ENCODE measurements at places on chromosomes 4 and X.
A peak's percentile ranks its signal among the peaks of the same experiment; 100 is the strongest.

DNA sequence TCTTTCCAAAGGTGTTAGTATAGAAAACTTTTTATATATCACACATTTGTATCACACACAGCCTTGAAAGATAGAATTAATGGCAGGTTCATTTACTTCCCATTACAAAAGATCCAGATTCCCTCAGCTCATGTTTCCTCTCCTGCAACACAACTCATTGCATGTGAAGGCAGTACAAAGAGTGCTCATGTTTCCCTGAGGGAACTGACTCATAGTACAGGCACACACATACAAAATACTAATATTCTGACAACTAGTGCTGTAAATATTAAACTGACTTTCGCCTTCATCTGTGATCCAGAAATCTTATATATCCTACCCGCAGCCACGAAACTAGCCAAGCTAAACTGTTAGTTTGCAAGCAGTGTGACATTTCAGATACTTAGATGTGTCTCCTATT, 819.8 kb upstream of the PCDH7 start:
- no peak for DNase-seq

DNA sequence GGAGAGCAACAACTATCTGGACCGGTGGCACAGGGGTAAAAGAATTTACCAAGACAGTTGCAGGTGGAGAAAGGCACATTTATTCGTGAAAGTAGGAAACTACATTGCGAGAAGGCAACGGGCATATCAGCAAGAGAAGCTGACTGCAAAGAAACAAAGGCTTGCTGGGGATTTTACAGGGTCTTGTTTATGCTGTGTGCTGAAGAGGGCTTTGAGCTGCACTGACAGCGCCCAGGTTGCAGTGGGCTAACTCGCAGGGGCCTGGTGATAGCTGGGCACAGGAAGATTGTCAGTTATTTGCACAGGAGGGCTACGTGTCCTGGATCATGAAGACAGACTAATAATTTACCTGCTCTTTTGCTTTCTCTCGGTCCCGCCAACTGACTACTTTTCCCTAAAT, 10.7 kb downstream of the TLR3 start:
- no peak for DNase-seq

- no peak for DNase-seq
These were observed 85.9 kb downstream of the UGT8 start for GRCh38 chr4:114684462-114684861.

- no peak for DNase-seq
These were observed 16.4 kb downstream of the SCARB2 start for GRCh38 chr4:76197031-76197743.

DNA sequence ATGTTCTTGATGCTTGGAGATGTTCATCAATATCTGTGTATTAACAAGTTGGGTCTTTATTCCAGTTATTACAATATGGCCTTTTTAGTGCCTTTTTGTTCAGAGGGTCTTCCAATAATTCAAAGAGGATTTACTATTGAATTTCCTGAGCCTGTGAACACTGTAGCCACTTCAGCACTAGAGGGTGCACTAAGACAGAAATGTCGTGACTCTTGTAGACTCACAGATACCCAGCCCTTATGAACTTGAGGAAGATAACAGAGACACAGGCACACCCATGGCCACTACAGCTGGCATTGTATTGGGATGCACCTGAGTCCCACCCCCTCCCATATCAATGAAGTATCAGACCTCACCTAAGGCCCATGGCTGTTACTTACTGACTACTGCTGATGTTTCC, 54.4 kb upstream of the ACTRT1 start:
- no peak for DNase-seq

DNA sequence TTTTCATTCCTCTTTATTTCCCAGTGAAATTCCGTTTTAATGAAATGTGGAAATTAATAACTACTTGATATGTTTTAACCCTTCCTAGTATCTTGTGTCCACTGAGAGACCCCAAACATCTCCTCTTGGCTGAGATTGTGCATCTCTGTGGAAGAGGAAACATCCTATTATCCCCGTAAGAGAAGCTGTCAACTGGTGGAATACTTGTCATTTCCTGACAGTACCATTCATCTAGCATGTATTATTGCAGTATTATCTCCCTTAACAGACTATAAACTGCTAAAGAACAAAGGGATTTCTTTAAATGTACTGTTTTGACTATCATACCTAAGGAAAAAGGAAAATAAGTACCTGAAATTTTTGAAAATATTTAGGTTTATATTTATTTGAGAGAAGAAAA, 277.3 kb upstream of the SLC7A11 start:
- no peak for DNase-seq

GRCh38 chrX:350534-351323, 32.1 kb upstream of the GTPBP6 start:
- no peak for DNase-seq

- no peak for DNase-seq
These were observed 52.0 kb upstream of the WDR17 start for GRCh38 chr4:176013476-176014247.

GRCh38 chr4:171880136-171880535, 66.9 kb downstream of the GALNTL6 start:
- no peak for DNase-seq

GRCh38 chr4:7052923-7053715, 9.9 kb downstream of the TADA2B start:
- no peak for DNase-seq

DNA sequence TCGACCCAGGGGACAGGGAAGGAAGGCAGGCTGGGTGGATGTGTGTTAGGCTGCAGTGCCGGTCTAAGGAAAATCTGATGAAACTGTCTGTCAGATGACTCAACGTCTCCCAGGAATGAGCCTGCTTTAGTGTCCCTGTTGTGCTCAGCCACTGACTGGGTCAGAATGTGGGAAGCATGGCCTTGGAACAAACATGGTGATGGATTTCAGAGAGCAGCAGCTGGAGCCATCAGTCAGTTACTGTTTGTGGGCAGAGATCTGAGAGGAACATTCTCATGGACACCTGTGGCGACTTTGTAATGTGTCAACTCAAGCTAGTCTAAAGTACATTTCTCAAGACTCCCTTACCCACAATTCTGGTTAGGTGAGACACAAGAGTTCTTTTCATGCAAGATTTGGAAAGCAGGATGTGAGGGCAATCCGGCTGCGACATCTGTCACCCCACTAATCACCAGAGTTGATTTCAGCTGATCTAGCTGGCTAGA, 63.2 kb downstream of the ANAPC10 start:
- no peak for DNase-seq

- DNase-seq, result no peak
These were observed 481.8 kb downstream of the GRXCR1 start for GRCh38 chr4:43374216-43374751.

- DNase-seq, result peak; percentile 65
These were observed 12.2 kb downstream of the RGS12 start for GRCh38 chr4:3304831-3305609.

DNA sequence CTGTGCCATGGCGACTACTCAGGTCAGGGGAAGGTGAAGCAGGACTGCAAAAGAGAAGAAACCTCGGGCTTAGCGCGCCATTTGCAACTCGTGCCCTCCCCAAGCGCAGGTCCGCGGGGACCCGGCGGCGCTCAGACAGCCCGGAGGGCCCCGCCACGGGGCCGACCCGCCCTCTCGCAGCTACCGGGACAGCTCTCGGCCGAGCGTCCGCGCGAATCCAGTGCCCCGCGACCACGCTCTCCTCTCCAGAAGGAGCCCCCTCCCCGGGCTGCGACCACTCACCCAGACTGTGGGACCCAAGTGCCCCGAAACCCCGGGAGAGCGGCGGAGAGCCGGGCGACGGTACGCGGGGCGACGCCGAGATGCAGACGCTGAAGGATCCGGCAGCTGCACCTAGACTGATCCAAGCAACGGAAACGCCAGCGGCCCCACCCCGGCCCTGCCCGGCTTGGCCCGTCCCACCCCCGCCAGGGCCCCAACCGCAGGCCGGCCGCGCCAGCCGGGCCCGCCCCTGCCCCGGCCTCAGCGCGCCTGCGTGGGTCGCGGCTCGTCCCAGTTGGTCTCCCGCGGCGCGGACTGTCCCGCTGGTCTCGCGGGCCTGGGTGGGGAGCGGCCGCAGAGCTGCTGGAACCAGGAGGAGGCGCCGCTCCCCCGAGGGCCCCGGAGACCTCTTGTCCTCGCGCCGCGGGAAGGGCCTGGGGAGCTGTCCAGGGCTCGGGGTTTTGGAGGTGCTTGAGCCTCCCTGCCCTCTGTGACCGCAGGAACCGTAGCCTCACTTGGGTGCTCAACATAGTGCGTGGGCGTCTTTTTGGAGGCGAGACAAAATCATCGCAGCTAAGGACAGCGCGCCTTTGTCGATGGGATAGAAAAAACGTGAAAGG, at the start of gene ANXA5:
Gene ANXA5, minus strand, starts transcription at position 400 of the 881 bp plus-strand sequence. Its CDS starts 391 bp downstream, at position 9.
- DNase-seq, result peak; percentile 35

DNA sequence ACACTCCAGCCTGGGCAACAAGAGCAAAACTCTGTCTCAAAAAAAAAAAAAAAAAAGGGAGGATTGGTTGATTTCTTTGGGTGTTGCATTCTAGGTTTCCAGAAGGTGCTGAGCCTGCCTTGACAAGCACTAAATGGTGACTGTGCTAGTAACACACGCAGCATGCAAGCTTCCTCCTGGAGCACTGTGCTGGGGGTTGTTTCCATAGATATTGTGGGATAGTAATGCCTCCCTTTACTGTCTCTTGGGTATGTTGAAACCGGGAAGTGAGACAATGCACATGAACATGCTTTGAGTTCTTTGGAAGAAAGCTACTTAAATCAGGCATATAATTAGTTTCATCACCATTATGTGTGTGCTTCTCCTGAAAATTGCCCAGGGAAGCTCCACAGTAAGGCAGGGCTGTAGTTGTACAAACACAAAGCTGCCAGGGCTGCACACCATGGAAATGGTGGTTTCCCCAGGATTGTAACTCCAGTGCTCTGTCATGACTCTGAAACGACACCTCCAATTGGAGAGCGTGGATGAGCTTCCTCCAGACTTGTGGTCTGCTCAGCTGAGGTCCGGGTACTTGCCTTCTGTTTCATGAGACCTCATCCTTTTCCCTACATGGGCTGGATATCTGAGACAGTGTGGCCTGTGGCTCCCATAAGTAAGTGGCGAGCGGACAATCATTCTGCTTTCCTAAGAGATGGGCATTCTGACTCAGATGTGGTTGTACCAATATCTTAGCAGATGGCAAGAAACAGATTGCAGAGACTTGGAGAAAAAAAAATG, 31.5 kb upstream of the STOX2 start:
- no peak for DNase-seq

GRCh38 chr4:71255976-71256375, 82.8 kb upstream of the SLC4A4 start:
- DNase-seq, result no peak

- no peak for DNase-seq
These were observed 583.9 kb downstream of the BCOR start for GRCh38 chrX:39513836-39514235.

- no peak for DNase-seq
These were observed 1454.5 kb upstream of the TENM3 start for GRCh38 chr4:180788729-180789128.

DNA sequence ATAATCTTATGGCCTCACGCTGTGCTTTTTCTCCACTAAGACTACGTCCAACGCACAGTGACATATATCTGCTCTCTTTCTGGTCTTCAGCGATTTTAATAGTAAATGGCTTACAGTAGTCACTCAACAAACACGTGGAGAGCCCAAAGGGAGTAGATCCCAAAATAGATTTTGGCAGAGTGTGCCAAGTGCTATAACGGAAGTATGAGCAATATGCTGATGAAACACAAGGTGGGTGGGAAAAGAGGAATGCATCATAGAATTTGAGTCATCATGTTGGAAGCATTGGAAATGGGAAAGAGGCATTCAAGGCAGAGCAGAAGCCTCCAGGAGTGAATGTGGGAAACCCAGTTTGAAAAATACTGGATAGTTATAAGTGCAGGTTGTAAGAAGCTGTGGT, 129.1 kb upstream of the LDB2 start:
- no peak for DNase-seq

- no peak for DNase-seq
These were observed 522.3 kb downstream of the TRIML1 start for GRCh38 chr4:188661502-188661901.

DNA sequence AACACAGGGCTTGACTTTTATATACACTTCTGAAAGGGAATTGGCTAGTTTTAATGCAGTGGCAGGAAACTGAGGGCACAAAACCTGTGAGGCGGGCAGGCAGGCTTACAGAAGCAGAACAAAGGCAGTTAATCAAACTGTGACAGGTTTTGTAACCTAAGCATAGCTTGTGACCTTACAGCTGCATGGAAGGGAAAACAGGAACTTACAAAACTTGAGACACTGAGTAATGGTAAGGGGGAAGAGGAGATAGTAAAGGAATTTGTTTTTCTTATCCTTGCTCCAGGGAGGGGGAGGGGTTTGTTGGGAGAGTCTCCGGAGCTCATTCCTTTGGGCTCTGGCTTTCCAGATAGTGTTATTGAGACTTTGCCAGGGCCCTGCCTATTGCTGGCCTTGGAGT, 55.6 kb downstream of the SLITRK4 start:
- no peak for DNase-seq

DNA sequence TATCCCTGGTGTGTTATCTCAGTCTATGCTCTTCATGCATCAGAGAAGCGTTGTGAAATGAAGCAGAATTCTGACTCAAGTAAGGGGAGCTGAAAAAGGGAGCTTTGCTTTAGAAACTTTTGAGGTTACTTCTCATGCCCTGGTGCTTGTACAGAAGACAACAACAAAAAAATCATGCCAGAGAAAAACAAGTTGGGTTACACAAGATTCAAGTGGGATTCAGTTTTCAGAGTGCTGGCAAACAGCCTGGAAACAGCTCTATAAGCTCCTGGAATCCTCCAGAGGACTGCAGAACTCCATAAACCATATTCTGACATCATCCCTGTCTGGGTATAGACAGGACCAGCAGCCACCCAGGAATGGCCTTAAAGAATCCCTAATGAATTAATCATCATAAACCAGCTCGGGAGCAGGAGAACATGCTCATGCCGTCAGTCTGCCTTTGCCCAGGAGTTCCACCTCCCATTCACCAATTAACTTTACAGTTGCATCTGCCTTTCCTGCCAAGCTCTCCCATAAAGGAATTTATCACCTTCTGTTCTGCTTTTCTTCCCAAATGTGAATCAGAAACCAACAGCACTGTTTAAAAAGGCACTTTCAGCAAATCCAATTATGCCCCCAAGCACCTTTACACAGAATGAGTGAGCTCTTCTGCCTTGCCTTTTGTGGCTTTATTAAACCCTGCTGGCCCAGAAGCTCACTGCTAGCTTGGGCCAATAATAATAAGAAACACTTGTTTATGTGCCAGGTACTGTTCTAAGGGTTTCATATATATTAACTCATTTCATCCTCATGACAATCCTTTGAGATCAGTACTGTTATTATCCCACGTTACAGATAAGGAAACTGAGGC, 54.5 kb upstream of the FBXW7 start:
- no peak for DNase-seq

GRCh38 chrX:70476934-70477733, 32.5 kb downstream of the DLG3 start:
- peak; percentile 28 for DNase-seq

Measured in NCI-H2227 treated with DMSO at 0.1 percent for 48 hours (cell line).